ENCODE measurements at places on chromosomes 1 and 21.
A peak's percentile ranks its signal among the peaks of the same experiment; 100 is the strongest.

DNA sequence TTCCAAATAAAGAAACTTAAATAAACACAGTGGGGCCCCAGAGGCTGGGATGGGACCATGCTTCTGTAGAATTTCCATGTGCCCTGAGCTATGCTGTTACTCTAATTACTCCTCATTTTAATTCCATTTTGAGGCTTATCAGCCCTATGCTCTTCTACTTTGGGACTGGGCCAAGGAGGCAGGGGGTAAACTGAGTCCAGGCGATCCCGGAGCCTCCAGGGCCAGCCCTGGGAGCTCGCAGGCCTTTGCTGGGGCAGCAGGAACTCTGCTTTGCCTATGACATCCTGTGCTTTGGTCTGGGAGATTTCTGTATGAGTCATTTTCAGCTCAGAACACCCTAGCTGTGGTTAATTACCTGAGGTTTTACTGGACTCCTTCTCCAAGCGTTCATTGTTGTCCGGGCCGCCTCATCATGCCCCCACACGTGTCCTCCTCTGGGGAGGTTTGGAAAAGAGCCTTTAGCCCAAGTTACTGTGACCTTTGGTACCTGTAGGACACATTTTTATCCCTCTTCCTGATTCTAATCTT lies 95.7 kb downstream of the RHOU start:
- no peak for DNase-seq

DNA sequence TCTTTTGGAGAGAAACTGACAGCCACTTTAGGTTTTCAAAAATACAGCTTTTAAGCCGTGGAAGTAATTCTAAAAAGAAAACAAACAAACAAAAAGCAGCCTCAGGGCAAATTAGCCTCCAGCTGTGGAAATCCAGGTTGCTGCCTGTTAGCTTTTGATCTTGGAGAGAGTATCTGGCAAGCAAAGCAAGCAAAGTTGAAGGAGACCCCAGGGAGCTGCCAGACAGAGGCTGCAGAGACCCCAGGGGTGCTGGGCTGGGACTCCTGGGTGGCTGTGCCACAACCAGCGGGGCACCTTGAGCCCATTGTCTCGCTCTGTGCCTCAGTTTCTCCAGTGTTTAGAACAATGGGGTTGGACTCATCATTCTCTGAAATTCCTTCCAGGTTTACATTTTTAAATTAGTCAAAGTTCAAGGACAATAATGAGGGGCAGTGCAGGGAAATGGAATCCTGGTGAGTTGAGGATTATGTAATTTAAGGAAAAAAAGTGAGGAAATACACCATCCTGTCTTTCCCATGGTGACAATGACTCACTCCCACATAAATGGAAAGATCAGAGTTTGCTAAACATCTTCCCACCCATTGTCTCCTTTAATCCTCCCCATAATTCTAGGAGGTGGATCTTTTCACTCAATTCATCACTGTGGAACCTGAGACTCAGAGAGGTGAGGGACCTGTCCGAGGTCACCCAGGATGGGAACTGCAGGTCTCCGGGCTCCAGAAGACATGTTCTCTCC lies 480.5 kb downstream of the MATN1 start:
- no peak for DNase-seq

DNA sequence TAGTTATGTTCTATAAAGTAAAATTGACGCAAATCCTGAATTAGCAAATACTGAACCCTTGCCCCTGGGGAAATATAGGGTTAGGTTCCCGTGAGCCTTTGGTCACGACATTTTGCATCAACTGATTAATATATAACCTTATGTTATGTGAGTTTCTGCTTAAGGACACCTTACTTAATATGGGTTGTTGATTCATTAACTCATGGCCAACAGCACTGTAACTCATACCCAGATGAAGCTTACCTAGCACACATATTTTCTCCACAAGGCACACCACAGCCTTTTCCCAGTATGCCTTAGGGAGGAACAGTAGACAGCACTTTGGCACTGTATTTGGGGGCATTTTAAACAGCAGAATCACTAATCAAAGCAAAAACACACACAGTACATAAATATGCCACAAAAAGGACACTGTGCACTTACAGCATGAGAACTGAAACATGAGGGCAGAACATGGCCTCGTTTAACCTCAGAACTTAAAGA lies 15.1 kb downstream of the INAVA start:
- no peak for DNase-seq

DNA sequence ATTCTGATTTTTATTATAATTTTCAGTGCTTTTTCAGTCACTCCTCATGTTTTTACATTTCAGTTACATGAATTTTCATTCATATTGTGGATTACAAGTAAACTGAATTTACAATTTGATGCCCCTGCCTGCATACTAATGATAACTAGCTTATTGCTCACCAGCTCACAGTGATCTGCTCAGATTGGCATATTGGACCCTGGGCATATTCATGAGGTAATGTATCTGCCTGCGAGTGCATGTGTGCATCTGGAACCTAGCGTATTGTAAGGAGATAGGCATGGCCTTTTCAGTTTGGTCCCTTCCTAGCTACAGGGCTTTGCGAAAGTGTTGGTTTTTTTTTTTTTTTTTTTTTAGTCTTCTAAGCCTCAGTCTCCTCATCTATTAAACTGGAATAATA lies 213.7 kb downstream of the SDCCAG8 start:
- DNase-seq, result peak; percentile 58

- DNase-seq, result no peak
Observed at GRCh38 chr1:214801191-214801590, 198.2 kb downstream of the CENPF start.

GRCh38 chr1:182146286-182146685 lies 84.8 kb upstream of the ZNF648 start:
- no peak for DNase-seq

GRCh38 chr1:67522001-67522441 lies 91.8 kb upstream of the SERBP1 start:
- DNase-seq, result no peak

DNA sequence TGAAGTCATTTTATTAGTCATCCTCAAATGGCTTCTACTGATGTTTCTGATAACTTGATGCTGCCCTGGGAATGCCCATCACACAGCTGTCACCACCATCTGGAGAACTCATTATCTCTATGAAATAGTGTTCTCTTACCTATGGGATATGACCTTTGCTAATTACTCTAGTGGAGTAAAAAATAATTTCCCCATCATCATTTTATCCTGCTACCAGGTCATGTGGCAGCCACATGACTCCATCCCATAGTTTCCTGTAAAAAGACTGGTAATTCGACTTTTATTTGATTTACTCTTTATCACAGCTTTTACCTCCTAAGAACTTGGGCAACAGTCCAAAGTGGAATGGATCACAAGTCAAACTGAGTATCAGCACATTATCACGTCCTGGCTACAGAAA lies 76.1 kb upstream of the USP25 start:
- DNase-seq, result peak; percentile 93

GRCh38 chr1:162972773-162973172 lies 96.4 kb upstream of the RGS4 start:
- no peak for DNase-seq

- no peak for DNase-seq
Observed at GRCh38 chr1:195738966-195739650, 869.1 kb downstream of the KCNT2 start.

DNA sequence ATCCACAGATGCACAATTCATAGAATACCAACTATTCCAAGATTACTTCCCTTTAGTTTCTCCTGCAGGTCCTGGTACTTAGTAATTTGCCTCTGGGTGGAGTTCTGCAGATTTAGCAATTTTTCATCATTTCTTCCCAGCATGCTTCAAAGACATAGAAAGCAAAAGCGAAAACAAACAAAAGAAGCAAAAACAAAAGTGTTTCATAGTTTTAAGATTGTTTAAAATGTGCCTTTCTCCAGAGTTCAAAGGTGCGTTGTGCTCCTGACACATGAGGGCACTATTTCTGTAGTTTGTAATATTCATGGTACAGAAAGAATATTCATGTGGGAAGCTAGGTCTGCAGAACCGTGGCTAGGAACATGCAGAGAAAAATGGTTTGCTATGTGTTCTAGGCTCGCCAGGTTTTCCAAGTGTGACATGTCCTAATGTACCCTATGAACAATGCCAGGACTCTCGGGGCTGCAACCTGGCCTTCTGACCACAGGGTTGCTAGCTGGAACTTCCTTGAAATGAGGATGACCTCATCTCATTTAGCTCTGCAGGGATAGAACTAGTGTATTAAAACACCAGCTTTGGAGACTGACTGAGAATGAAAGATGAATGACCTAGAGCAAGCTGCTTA lies 30.0 kb upstream of the RCSD1 start:
- no peak for DNase-seq

DNA sequence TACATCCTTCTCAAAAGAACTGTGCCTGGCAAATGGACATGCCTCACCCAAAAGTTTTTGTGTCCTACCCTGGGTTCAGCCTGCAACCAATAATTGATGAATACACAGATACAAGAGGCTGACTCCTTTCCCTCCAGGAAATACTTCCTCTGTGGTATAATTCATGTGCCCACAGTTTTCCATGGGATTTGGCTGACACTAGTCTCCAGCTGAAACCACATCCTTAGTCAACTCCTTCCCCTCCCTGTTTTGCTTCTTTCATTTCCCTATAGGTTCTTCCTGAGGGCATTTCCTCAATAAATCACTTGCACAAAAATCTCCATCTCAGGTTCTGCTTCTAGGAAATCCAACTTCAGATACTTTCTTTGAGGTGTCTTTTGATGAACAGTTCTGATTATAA lies 436.6 kb upstream of the C1orf87 start:
- no peak for DNase-seq

DNA sequence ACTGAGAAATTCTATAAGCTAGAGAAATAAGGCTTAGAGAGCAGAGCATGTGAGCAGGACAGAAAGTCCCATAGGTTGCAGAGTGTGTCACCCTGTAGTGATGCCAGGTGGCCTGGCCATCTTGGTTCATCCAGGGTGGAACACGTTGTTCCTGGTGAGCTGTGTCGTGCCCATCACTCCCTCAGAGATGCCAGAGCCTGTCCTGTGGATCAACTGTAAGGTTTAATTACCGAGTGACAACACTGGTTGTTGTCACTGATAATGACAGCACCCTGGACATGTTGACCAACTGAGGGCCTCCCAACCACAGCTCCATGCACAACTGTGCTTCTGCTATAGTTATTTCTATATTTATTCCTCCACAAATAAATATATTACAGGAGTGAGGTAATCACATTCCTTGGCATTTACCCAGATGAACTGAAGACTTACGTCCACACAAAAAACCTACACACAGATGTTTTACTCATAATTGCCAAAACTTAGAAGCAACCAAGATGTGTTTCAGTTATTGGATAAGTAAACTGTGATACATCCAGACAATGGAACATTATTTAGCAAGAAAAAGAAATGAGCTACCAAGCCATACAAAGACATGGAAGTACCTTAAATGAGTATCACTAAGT lies 6.2 kb downstream of the C1orf198 start:
- no peak for DNase-seq

DNA sequence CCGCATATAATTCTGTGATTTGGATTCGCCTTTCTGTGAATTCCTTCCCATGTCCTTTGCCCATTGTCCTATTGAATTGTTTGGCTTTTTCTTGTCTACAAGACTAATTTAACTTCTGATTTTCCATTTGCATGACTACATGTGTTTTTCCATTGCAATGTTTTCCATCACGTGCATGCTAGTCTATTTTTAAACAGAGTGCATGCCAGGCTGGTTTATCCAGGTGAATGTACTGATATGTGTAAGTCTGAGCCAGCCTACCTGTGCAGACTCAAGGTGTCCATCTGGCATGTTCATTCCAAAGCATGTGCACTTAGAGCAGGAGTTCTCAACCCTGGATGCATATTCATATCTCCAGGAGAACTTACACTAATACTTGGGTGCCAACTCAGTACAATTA lies 59.7 kb downstream of the INAVA start:
- no peak for DNase-seq

DNA sequence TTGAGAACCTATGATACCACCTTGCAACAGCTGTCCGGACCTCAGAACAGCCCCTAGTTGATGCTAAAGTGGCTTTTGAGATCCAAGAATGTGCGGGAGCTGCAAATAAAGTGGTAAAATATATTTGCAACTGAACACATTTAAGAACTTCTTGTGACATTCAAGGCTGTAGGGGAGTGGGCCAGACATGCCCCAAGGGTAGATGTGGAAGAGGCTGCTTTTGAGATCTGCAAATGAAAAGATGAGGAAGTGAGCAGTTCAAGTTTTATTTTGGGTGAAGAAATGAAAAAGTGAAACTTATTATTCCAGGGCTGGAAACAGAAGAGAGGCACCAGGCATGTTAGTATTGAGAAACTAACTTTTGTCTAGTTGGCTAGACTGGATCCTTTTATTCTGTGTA lies 359.5 kb upstream of the PLXNA2 start:
- no peak for DNase-seq

- no peak for DNase-seq
Observed at GRCh38 chr1:47191940-47192457, 2.2 kb upstream of the PDZK1IP1 start.

DNA sequence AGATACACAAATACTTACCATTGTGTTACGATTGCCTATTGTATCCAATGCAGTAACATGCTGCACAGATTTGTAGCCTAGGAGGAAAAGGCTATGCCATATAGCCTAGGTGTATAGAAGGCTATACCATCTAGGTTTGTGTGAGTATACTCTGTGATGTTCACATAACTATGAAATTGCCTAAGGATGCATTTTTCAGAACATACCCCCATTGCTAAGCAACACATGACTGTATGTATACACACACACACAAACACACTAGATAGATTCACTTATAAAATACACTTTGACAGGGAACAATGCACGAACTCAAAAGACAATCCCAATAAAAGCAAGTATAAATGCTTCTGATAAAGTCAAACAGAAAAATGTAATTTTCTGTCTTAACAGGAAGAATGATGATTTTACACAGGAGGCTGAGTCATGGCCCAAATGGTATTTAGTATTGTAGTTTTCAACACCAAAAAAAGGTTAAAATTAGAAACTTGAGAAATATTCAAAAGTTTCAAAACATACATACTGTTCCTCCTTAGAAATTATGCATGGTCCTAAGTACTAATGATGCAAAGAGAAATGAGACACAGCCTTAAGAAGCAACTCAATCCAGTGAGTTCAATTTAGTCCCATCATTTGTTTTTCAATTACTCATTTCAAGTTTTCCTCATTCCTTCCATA lies 12.2 kb downstream of the FH start:
- no peak for DNase-seq

DNA sequence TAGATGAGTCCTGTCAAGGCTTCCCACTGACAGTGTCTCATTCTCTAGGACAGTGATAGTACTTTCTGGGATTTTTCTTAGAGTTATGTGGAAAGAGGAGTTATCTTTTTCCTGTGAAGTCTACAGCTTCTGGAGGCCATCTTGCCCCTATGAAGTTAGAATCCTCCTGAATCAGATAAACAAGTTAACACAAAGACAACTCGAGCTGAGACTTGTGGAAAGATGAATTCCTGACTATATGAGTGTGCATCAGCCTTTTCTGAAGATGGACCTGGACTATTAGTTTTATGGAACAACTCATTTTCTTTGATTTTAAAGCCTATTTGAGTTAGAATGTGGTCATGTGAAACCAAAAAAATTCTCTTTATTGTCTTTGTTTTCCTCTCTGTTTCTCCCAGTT lies 290.9 kb downstream of the LRRIQ3 start:
- DNase-seq, result no peak

- no peak for DNase-seq
Observed at GRCh38 chr21:21064353-21064752, 66.1 kb downstream of the NCAM2 start.
